ENCODE measurements at places on chromosomes 2 and 18.

DNA sequence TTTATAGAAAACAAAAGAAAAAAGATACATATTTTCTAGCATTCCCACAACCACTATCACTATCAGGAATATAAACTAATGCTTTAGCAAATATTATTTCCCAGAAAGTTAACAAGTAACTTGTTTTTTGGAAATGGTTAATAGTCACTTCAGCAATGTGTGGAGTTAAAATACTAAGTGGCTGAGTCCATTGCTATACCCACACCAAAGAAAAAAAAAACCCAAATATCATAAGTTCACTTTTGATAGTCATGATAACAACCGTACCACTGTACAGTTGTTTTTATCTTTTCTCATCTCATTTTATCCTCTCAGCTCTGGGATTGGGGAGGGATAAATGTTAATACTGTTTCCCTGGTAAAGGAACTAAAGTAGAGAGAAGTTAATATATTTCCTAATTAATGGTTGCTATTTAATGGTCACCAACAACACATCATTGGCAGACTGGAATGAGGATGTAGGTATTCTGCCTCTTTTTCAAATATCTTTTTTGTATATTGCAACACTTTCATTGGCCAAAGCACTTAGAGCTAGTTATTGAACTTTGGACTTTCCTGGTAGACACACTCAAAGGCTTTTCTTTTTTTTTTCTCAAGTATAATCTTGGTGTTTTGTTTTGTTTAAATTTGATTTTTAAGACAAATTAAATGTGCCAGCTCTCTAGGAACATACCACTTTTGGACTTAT lies 18.4 kb upstream of the KANSL1L start:
- DNase-seq, result no peak

DNA sequence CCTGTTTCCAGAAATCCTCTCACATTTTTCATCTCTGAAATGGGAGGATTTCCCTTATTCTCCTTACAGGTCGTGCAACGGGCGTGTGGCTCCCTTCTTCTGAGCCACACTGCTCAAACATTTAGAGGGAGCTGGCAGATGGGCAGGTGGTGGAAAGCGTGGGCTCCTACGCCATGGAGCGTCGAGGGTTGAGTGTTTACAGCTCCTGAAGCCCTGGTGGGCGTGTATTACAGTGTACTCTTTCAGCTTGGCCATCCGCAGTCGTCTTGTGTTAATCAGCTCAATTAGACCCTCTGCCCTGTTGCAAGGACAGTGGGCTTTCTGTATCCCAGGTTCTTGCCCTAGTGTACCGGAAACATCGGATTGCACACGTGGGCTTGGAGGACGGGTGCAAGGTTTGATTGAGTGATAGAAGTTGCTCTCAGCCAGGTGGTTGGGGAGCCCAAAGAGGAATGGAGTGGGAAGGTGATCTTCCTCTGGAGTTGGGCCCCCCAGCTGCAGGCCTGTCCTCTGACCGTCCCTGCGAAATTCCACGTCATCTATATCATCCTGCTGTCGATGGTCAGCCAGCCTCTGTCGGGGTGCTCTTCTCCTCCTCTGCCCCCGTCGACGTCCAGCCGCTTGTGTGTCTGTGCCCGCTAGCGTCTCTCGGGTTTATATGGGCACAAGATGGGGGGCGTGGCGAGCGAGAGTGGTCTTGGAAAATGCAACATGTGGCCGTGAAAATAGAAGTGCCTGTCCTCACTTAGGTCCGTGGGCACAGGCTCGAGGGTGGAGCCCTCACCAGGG lies 120.3 kb upstream of the DSEL start:
- DNase-seq, result no peak

DNA sequence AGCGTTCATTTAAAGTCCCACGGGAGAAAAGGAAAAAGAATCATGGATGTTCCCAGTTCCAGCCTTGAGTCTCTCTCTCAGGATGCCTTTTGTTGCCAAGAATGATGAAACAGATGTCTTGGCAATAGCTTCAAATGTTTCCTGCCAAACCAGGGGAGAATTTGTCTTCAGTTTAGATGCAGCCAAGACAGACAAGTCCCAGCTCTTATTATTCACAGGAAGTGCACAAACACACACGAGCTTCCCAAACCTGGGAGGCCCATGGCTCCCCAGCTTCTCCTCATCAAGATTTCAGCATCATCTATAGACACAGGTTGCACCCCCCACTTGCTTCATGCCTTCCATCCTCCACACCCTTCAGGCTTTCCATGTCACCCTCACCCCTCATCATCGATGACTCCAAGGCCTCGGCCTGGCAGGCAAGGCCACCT lies 45.9 kb downstream of the HS1BP3 start:
- no peak for DNase-seq

- DNase-seq, result no peak
Measured at GRCh38 chr2:111624411-111625156, 259.4 kb downstream of the ANAPC1 start.

DNA sequence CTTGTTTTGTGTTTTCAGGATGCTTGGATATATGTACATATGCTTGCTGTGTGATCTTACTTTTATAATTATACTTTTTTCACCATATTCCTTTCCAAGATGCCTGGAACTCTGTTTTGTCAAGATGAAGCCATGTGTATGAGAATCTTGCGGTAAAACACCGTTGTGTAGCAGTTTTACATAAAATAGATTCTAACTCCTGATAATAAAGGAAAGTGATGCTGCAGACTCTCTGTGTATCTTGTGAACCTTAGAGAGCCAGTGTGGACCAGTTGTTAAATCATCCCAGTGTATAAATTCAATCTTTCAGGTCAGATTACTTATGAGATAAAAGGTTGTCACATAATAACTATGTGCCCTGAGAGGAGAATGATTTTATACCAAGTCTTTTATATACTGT lies 12.5 kb upstream of the ITGA4 start:
- DNase-seq, result no peak

- no peak for DNase-seq
Measured at GRCh38 chr2:156190517-156190916, 142.0 kb downstream of the NR4A2 start.

- DNase-seq, result no peak
Measured at GRCh38 chr2:216498070-216498378, 620 bp upstream of the RPL37A start.

DNA sequence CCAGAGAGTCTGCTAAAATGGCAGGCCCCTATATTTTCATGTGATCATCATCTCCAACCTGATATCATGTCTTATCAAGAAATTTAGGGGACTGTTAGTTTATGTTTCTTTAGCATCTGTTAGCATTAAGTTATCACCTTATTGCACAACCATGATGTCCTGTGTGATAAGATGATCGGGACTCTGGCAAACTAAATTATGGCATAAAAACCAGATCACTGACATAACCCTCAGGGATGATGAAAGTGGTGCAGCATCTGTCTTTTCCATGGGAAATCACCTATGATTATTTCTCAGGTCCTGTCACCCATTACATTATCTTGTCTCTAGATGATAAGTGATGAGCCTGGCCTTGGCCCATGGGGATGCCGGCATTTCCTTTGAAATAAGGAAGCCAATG lies 458.6 kb upstream of the DCC start:
- DNase-seq, result no peak

- DNase-seq, result no peak
Measured at GRCh38 chr2:218736531-218736930, 25.9 kb downstream of the TTLL4 start.
